ENCODE measurements at places on chromosomes 3 and 15.
A peak's percentile ranks its signal among the peaks of the same experiment; 100 is the strongest.

DNA sequence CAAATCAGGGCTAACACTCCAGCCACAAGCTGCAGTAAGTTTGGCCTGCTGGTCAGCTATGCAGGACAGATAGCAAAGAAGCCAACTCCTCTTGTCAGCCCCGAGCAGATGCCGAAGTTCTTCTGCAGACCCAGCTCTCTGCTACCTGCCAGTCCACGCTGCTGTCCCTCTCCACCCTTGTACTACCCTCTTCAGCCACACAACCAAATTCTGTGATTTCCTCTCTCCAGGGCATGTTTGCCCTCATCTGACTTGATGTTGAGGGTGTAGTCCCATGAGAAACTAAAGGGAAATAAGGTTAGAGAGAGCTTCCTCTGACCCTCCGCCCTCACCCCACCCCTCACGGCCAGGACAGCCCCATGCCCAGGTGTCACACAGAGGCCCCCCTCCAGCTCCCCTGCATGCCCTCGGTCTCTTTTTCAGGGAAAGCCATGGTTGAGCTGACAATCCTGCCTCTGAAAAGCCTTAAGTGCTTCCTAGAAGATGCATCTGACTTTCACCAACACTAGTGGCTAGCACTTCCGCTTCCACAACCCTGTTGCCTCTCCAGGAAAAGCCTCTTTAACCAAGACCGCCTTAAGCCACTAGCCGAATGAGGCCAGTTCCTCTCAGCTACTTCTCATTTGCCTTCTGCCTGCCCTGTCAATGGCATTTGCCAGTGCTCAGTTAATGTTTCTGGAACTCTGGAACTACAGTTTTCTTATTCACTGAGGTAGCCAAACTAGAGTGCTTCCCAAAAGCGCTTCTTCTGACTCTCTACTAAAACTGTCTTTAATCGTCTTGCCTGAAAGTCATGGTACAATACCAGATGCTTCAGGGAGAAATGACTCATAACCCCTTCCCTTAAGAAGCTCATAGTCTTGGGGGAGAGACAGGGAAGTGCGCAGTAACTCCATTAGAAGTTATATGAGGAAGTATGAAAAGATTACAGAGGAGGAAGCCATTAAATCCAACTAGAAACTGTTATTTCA is 300.4 kb upstream of the STT3B start:
- H3K4me1 ChIP-seq: no peaks in the 10 kb centered on the region
- no peak overlapping the region for H3K27ac ChIP-seq
- H3K27me3 ChIP-seq: no peaks in the 10 kb centered on the region
- no peak overlapping the region for H3K4me3 ChIP-seq

- DNase-seq: no peak
- H3K27ac ChIP-seq: no peak overlapping the region
- H3K27me3 ChIP-seq: no peaks in the 10 kb centered on the region
Measured at GRCh38 chr3:43969944-43970343, 271.7 kb upstream of the TOPAZ1 start.

DNA sequence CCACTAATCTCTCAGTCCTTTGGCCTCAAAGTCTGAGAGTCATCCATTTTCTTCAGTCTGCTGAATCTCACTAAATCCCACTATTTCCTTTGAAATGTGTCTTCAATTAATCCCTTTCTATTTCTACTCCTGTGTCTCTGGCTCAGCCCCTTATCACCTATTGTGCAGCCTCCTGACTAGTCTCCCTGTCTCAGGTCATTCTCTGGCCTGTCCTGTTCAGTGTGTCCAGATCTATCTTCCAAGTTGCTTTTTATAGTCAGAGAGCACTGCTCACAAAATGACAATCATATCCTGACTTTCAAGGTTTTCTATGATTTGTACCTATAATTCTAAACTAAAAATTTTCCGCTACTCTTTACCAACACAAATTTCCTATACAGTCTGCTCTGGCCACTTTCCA is 7.6 kb downstream of the ROPN1 start:
- H3K36me3 ChIP-seq: no peaks in the 10 kb centered on the region
- H3K27me3 ChIP-seq: peaks cover 4% of the 10 kb centered on the region
- DNase-seq: no peak
- H3K27ac ChIP-seq: no peak overlapping the region

DNA sequence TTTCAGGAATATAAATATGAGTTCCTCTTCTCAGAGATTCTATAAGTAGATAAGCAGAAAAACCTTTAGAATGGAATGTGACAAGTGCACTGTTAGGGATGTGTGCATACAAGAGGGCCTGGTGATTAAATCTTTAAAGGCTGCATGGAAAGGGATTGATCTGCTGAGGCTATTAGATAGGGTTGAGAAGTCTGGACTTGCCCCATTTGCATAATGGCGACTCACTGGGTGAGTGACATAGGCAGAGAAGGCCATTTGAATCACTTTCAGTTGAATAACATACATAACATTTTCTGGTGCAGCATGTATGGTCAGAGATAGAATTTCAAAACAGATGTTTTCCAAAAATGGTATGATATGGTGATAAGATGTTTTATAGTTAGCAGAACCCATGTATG is 156.9 kb downstream of the ZNF621 start:
- no peaks in the 10 kb centered on the region for H3K27me3 ChIP-seq
- H3K27ac ChIP-seq: no peak overlapping the region
- no peak for DNase-seq
- H3K4me3 ChIP-seq: no peak overlapping the region

- H3K36me3 ChIP-seq: no peaks in the 10 kb centered on the region
- H3K4me3 ChIP-seq: no peak overlapping the region
- H3K27me3 ChIP-seq: no peaks in the 10 kb centered on the region
- DNase-seq: peak; percentile 89
- H3K4me1 ChIP-seq: no peaks in the 10 kb centered on the region
- H3K27ac ChIP-seq: no peak overlapping the region
Measured at GRCh38 chr3:122942937-122943827, 84.4 kb downstream of the SEMA5B start.

- no peaks in the 10 kb centered on the region for H3K36me3 ChIP-seq
- no peaks in the 10 kb centered on the region for H3K27me3 ChIP-seq
- no peak overlapping the region for H3K27ac ChIP-seq
Measured at GRCh38 chr3:64924961-64925360, 237.2 kb upstream of the ADAMTS9 start.

GRCh38 chr3:53794597-53794996 is 51.6 kb downstream of the CHDH start:
- H3K4me3 ChIP-seq: no peak overlapping the region
- no peaks in the 10 kb centered on the region for H3K4me1 ChIP-seq
- H3K36me3 ChIP-seq: no peaks in the 10 kb centered on the region
- DNase-seq: no peak
- H3K27ac ChIP-seq: no peak overlapping the region
- no peaks in the 10 kb centered on the region for H3K27me3 ChIP-seq

- H3K27ac ChIP-seq: no peak overlapping the region
- H3K4me3 ChIP-seq: no peak overlapping the region
- DNase-seq: no peak
- H3K36me3 ChIP-seq: no peaks in the 10 kb centered on the region
- no peaks in the 10 kb centered on the region for H3K27me3 ChIP-seq
- no peaks in the 10 kb centered on the region for H3K4me1 ChIP-seq
Measured at GRCh38 chr15:62486041-62486440, 321.0 kb upstream of the C2CD4B start.

DNA sequence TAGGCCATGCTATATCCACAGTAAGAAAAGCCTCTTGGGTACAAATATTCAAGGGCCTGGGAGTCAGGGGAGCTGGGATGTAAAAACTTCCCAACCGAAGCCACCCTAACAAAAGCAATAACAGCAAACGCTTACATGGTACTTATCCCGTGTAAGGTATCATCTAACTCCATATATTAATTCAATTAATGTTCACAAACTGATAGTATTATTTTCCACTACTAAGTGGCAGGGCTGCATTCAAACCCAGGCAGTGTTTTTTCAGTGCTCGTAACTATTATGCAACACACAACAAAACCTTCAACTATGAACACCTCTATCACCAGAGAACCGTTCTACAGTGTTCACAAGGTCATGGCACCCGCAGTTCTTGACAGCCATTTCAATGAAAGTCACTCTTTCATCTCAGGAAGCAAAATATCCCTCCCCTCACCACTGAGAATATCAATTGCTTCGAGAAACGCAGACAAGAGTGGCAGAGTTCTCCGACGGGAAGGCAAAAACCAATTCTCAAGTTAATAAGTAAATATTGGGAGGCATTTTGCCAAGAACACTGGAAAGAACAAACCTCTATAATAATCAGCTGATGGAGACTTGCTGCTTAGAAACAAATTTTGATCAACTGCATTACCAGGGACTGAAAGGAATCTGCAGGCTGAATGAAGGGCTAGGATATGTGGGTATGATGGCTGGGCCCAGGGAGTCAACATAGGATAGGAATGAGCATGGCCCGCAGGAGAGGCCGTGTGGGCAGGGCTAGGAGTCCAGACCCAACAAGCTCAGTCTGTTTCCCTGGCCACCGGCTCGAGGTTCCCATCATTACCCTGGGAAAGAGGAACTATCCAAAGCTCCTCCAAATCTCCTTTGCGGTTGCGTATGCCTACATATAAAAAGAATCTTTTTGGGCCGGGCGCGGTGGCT is 72.3 kb downstream of the XXYLT1 start:
- no peaks in the 10 kb centered on the region for H3K36me3 ChIP-seq
- no peaks in the 10 kb centered on the region for H3K27me3 ChIP-seq
- no peak overlapping the region for H3K4me3 ChIP-seq
- DNase-seq: no peak

GRCh38 chr3:69011096-69011730 is 2.3 kb downstream of the EOGT start:
- peaks cover 11% of the 10 kb centered on the region for H3K4me1 ChIP-seq
- peak overlapping the region; percentile 54 for H3K27ac ChIP-seq
- H3K36me3 ChIP-seq: peaks cover 8% of the 10 kb centered on the region

GRCh38 chr3:122691195-122691594 is 10.6 kb downstream of the PARP14 start:
- H3K27ac ChIP-seq: no peak overlapping the region
- H3K36me3 ChIP-seq: peaks cover 23% of the 10 kb centered on the region
- H3K4me3 ChIP-seq: no peak overlapping the region
- no peak for DNase-seq

- H3K4me1 ChIP-seq: peaks cover 6% of the 10 kb centered on the region
- DNase-seq: no peak
- no peaks in the 10 kb centered on the region for H3K27me3 ChIP-seq
- H3K36me3 ChIP-seq: no peaks in the 10 kb centered on the region
- H3K27ac ChIP-seq: peak overlapping the region; percentile 61
Measured at GRCh38 chr3:29346828-29347227, 66.0 kb downstream of the RBMS3 start.

- no peak for DNase-seq
- no peaks in the 10 kb centered on the region for H3K27me3 ChIP-seq
- H3K4me1 ChIP-seq: no peaks in the 10 kb centered on the region
- H3K36me3 ChIP-seq: no peaks in the 10 kb centered on the region
- no peak overlapping the region for H3K27ac ChIP-seq
Measured at GRCh38 chr15:50024281-50024680, 94.8 kb downstream of the ATP8B4 start.

DNA sequence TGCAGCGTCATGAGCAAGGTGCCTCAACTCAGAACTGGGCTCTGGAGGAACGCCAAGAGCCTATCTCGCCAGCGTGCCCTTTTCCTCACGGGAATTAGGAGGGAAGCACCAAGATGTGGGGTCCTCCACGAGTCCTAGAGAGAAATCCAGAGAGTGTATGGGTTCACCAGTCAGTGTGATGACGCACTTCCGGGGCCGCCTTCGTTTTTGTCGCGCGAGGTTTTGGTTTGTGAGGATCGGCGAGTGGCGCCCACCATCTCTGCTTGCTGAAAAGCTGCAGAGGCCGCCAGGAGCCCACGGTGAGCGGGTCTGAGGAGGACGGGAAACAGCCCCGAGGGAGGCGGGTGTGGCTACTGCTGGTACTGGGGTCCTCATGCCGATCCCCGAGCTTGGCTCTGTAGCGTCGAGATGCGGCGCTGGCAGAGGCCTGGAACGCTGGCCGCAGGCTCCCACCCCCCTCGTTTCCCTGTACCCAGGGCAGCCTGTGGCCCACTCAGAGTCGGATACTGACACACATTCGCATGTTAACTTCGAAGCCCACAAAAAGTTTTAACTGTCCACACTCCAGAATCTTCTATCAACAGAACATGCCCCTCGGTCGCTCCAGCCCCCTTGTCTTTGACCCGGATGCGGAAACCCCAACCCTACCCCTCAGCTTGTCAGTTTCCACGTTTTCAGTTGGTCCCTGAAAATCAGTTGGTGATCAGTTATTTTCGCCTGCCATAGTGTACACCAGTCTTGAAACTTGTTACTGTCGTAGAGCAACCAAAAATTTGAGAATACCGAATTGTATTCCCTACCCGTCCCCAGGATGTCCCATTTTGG is 30.4 kb downstream of the ZNF662 start:
- no peaks in the 10 kb centered on the region for H3K36me3 ChIP-seq
- no peaks in the 10 kb centered on the region for H3K4me1 ChIP-seq
- H3K27ac ChIP-seq: no peak overlapping the region
- no peaks in the 10 kb centered on the region for H3K27me3 ChIP-seq
- H3K4me3 ChIP-seq: no peak overlapping the region

DNA sequence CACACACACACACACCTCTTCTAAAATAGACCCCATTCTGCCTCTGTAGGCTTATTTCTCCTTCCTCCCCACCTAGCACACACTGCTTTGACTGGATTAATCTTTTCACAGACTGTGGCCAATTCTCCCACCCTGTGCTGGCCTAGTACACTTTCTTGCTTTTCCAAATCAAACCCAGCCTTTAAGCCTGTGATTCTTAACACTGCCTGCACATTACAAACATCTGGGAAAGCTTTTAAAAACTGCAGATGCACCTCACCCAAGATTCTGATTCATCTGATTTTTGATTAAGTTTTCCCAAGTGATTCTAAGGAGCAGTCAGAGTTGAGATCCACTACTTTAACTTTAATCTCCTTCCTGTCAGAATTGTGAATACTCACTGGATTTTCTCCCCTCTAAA is 12.8 kb downstream of the CSNK1G1 start:
- H3K4me1 ChIP-seq: no peaks in the 10 kb centered on the region
- no peaks in the 10 kb centered on the region for H3K27me3 ChIP-seq
- peaks cover 2% of the 10 kb centered on the region for H3K36me3 ChIP-seq
- H3K4me3 ChIP-seq: no peak overlapping the region
- H3K27ac ChIP-seq: no peak overlapping the region
